ENCODE measurements at places on chromosomes 12 and 14.

GRCh38 chr14:71652368-71652767 is 279.9 kb upstream of the RGS6 start:
- DNase-seq = no peak

DNA sequence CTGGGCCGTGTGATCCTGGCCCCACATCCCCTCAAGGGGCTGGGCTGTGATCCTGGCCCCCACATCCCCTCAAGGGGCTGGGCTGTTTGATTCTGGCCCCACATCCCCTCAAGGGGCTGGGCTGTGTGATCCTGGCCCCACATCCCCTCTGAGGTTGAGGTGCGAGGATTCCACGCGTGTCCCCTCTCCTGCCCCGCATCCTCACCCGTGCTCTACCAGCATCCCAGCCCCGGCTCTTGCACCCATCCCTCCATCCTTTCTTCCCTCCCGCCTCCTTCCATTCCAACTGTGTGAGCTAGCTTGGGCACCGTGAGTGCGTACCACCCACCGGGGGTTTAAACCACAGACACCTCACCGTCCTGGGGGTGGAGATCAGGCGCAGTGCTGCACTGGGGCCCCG is 31.1 kb upstream of the TMEM179 start:
- no peak for DNase-seq

GRCh38 chr12:131123817-131124216 is 170.1 kb downstream of the ADGRD1 start:
- no peak for DNase-seq

DNA sequence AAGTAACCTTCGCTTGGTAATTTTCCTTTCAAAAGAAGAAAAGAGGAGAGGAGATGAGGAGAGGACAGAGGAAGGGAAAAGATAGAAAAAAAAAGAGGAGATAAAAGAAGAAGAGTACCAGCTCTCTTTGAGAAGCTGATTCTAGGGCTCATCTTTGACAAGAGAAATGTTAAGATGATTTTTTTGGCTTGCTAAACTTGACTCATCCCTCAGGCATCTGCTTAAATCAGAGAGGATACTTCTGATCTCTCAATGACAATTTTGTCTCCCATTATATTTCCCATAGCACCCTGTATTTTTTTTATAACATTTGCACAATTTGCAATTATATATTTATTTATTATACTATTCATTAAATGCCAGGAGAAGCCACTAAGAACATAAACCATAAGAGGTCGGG is 17.1 kb downstream of the SYT1 start:
- DNase-seq = no peak

DNA sequence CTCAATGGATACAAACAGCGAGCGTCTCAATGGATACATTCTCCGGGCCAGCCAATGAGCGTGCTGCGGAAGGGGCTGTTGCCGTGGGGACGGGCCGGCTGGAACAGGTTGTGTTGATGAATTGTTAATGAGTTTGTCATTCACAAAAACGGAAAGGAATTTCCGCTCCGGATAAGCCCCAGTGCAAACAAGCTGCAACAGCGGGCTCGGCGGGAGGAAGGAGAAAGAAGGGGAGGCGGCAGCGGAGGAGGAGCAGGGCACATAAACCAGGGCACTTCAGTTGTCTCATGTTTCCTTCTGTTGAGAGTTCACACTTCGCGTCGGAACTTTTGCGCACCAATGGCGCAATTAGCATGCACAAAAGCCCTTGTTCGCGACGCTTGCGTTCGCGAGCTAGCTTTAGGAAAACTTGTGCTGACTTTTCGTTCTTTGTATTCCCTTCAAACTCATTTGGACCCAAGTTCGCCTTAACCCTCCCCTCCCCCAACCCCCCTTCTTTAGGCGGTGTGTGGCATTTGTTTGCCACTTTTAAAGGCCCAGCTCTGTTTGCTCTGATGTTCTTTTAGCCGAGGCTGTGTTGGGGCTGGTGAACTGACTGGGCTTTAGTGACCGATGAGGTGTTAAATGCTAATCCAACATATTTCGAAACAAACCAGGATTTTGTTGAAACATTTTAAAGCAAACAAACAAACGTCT is at the start of gene DUSP6:
DUSP6 (minus strand) TSS at position 10 of the 696 bp plus-strand sequence. CDS start 462 bp downstream, outside the sequence.
- peak; percentile 56 for DNase-seq

All from cerebellar nuclear complex (tissue), 1 donor.